A549 treated with dexamethasone at 1 μM for 4 hours (cell line): ENCODE measurements at places on chromosomes 1 and 21. TPM values are rescaled to one million over a fixed set of nuclear protein-coding genes. Genes with fewer than 3 reads are reported as not detected.

Gene IFI44L
- total RNA-seq, result 0.02 to 0.05 TPM (median 0.02 TPM) in 3 of 5 replicates, not detected in the others

Gene KIF21B
- total RNA-seq, result 1.2 to 2.4 TPM (median 2.1 TPM) in 5 replicates

Gene PCBP3
- total RNA-seq, result 0.89 to 1.2 TPM (median 0.96 TPM) in 5 replicates

Gene PCSK9
- total RNA-seq, result 1.8 to 3.2 TPM (median 2.5 TPM) in 5 replicates

Gene CHIT1
- total RNA-seq, result not detected in 5 replicates

Gene ANGPTL1
- total RNA-seq, result 0.08 TPM in 1 of 5 replicates, not detected in the others

Gene ORC1
- total RNA-seq, result 22.8 to 24.2 TPM (median 23.7 TPM) in 5 replicates

Gene FHAD1
- total RNA-seq, result 0.54 to 1.3 TPM (median 0.69 TPM) in 5 replicates

Gene NSL1
- total RNA-seq, result 28.1 to 37.5 TPM (median 28.5 TPM) in 5 replicates

Gene HEYL
- total RNA-seq, result 2.8 to 4.0 TPM (median 3.6 TPM) in 5 replicates

Gene NHLH2
- not detected in 5 replicates for total RNA-seq

Gene DUSP10
- total RNA-seq, result 1.9 to 2.5 TPM (median 2.2 TPM) in 5 replicates

Gene FCAMR
- total RNA-seq, result 0.07 to 0.08 TPM in 2 of 5 replicates, not detected in the others

Gene LGR6
- total RNA-seq, result 0.54 to 1.3 TPM (median 0.66 TPM) in 5 replicates

Gene NBPF10
- total RNA-seq, result 1.0 to 1.4 TPM (median 1.2 TPM) in 5 replicates

Gene KRTAP11-1
- 0.09 TPM in 1 of 5 replicates, not detected in the others for total RNA-seq

Gene NTNG1
- not detected in 5 replicates for total RNA-seq

Gene MAB21L3
- 0.02 TPM in 1 of 5 replicates, not detected in the others for total RNA-seq

Gene RGS4
- total RNA-seq, result not detected in 5 replicates

Gene SERTAD4
- 0.28 to 1.1 TPM (median 0.69 TPM) in 5 replicates for total RNA-seq

Gene NGF
- 0.29 to 0.70 TPM (median 0.61 TPM) in 5 replicates for total RNA-seq

Gene TTC34
- total RNA-seq, result 0.02 to 0.05 TPM (median 0.04 TPM) in 5 replicates

Gene TOR3A
- total RNA-seq, result 34.0 to 40.3 TPM (median 37.1 TPM) in 5 replicates

Gene SLC2A5
- 0.35 to 1.1 TPM (median 0.52 TPM) in 5 replicates for total RNA-seq

Gene LCE1E
- total RNA-seq, result not detected in 5 replicates

Gene SLFNL1
- total RNA-seq, result 0.02 to 0.07 TPM (median 0.04 TPM) in 4 of 5 replicates, not detected in the other

Gene FCRL6
- total RNA-seq, result not detected in 5 replicates

Gene C1orf185
- total RNA-seq, result not detected in 5 replicates

Gene UBIAD1
- 15.1 to 19.0 TPM (median 16.6 TPM) in 5 replicates for total RNA-seq

Gene STPG1
- 5.3 to 7.1 TPM (median 6.2 TPM) in 5 replicates for total RNA-seq

Gene DENND2D
- total RNA-seq, result 1.0 to 1.3 TPM (median 1.1 TPM) in 5 replicates

Gene WDR64
- not detected in 5 replicates for total RNA-seq

Gene GBP7
- total RNA-seq, result not detected in 5 replicates

Gene KIF14
- total RNA-seq, result 7.8 to 12.8 TPM (median 11.5 TPM) in 5 replicates
